ENCODE measurements at places on chromosomes 11 and 22.

DNA sequence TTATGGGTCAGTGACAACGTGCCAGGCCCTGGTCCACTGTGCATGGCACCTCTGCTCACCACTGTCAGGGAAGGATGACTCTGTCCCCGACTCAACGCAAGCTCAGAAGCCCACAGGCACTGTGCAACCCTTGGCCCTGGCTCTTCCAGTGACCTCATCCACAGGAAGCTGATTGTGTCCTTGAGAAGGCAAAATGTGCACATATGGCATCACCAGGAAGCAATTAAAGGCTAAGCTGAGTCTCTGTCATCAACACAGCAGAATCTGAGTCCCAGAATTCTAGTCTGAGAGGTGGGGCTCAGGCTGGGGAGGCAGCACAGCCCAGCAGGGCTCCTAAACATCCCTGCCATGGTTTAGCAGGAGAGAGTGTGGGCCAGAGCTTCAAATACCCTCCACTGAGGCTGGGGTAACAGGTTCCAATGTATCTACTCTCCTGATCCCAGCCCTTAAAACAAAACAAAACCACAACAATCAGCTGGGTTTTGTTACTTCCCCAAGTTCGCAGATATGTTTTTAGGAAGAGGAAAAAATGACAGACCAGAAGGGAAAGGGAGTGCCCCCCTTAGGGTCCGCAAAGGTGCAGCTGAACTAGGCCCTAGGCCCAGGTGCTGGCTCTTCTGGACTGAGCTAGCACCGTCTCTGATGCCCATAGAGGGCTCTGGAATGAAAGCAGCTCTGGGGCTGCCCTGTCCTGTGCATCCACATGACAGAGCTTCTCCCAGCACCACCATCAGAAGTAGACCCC is 33.5 kb upstream of the GNAZ start:
- DNase-seq: no peak

DNA sequence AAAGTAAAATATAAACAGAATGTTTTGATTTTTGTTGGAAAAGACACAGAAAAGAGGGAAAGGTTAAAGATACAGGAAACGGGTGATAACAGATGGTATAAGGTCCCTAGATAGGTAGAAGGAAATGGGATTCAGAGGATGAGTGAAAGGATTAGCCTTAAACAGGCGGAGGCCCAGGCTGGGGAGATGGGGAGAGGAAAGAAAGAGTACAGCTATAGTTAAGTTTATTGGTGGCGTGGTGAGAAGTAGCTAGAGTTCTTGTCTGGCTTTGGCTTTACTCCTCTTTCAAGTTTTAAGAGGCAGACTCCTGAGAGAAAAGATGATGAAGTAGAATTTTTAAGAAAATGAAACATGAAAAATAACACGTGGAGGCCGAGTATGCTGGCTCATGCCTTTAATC is 13.7 kb downstream of the ZBTB44 start:
- no peak for DNase-seq

GRCh38 chr11:85884581-85885021 is 29.4 kb downstream of the CCDC83 start:
- DNase-seq: no peak

DNA sequence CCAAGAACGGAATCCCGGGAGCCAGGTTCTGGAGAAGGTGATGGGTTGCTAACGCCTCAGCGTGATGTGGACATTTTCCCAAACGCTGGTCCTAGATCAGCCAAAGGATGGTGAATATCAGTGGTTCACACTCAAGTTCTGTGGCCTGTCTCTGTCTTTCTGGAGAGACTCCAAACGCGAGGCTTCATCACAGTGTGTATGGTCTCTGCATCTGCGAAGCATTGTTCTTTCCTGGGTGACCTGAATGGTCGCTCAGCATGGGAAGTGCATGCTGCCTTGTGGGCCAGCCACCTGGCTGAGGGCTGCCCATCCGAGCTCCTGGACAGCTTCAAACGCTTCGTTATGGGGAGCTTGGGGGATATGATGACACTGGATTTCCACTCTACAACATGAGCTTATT is 810.0 kb downstream of the TBC1D22A start:
- no peak for DNase-seq

DNA sequence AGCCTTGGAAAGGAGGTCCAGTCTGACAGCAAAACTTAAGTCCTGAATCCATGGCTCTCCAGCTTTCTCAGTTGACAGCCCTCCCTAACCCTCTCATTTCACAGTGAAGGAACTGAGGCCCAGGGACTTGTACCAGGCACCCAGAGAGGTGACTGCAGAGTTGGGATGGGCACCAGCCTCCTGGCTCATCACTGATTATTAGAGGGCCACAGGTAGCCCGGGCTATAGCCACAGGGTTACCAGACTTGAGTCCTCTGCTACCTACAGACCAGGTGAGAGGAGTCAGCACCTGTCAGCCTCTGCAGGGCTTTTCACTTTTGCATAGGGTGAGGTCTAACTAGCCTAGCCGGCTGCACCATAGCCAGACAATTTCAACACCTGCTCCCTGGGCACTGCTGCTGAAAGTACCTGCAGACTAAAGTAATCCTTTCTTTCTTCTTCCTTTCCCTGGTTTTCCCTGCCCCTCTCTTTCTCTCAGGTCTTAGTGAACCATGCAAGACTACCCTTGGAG is 37.6 kb downstream of the SYT13 start:
- no peak for DNase-seq

GRCh38 chr11:71937826-71938225 is 9.0 kb downstream of the RNF121 start:
- no peak for DNase-seq

- no peak for DNase-seq
Measured at GRCh38 chr11:16587670-16588069, 150.8 kb upstream of the C11orf58 start.

GRCh38 chr11:103875855-103876510 is 160.5 kb upstream of the DDI1 start:
- DNase-seq: no peak

DNA sequence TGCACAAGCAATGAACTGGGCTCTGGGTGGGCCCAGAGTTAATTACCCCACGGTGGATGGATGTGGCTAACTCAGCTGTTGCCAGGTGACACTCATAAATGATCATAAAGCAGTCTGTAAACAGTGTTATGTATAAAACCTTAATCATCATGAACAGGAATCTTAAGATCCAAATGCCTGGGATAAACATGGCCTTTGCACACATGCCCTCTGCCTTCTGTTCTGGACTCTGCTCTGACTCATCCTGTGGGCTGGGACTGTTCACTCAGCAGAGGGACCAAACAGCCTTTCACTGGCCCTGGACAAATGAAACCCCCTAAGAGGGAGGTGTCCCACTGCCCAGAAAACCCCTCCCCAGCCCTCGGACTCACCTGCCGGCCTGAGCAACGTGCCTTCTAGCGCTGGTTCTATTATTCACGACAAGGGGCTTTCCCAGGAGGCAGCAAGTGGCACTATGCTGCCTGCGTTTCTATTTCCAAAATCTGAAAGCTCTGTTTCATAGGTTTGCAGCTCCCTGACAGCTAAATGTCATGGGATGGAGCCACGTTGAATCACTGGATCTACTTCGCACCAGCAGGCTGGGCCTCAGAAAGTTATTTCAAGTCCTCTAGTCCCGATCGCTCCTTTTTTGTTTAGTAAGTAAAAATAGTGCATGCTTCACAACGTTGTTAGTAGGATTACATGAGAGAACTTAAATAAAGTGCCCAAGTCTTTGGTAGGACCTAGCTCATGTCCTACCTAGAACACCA is 53.0 kb downstream of the LARGE1 start:
- no peak for DNase-seq

GRCh38 chr11:62137881-62138629 is 14.2 kb downstream of the INCENP start:
- no peak for DNase-seq

DNA sequence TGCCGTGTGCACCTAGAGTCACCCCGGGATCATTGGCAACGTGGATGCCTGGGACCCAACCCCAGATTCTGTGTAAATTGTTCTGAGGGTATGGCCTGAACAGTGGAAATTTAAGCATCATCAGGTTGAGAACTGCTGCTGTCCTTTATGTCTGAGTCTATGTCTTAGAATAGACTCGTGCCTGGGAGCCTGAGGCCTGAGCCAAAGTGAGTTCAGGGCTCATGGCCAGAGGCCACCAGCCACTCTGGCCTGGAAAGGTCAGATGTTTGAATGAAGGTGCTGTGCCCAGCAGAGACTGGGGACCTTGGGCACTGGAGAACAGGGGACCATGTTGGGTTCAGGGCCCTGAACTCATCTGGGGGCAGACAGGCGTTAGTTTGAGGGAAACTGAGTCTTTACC is 91.1 kb downstream of the MYO18B start:
- DNase-seq: no peak

DNA sequence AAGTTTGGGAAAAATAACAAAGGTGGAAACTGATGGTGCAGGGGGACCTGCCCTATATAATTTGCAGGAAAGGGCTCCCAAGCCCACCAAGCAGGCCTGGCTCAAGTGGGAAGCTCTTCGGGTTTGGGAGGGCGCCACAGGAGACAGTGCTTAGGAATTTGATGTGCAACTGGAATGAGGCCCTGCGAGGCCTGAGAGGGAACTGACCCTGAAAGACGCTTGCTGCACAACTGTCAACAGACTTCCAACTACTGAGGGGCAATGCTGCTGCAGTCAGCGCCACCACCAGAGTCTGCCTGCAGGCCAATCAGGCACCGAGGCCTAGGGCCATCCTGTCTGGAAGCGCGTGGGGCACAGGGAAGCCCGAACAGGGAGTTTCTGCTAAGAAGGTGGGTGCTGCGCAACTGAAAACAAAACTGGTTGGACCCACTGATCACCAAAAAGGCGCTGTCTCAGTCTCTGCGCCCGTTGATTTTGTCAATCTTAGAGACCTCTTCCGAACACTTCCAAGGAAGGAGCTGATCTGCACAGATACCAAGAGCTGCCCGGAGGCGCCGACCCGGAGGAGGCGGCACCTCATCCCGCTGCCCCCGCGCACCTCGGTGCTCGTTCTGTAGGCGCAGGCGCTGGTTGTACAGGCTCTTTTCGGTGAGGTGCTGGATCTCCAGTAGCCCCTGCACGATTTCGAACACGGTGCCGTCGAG is 667 bp downstream of the DGCR6L start:
- no peak for DNase-seq

DNA sequence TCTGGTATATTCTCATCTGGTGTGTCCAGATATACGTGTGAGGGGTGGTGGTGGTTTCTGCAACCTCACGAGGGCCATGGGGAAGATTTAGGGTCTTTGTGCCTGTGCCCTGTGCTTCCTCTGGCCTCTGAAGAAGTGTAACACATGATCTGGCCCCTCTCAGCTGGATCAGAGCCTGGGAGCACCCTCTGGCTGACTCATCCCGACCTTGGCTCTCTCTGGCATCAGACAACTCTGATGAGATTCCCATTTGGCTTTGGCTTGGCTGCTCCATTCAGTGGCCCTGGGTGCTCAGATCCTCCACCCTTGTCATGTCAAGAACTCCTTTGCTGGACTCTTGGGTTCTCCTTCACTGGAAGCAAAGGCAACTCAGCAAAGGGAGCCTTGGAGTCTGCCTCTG is 45.2 kb downstream of the RASSF10 start:
- DNase-seq: no peak

GRCh38 chr11:23497040-23497439 is 636.8 kb upstream of the CCDC179 start:
- DNase-seq: no peak

- DNase-seq: no peak
Measured at GRCh38 chr11:11044137-11044855, 186.4 kb upstream of the ZBED5 start.

- DNase-seq: no peak
Measured at GRCh38 chr22:28544431-28544868, 135.2 kb downstream of the TTC28 start.

DNA sequence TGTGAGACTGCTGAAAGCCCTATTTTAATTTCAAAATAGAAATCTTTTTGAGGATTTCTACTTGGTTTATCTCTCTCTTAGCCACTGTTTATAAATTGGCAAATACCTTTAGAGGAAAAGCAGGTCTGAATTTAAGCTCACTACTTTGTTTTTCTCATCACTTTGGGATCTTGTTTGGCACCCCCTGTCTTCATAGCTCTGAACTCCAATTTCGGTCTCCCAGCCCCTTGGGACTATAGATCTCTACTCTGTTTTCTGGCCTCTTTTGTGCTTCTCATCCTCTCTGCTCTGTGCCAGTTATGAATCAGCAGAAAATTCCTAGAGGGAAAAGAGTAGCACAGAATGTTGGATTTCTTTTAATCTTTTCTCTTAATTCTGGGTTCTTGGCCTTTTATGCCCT is 118.3 kb downstream of the CYP2R1 start:
- no peak for DNase-seq

DNA sequence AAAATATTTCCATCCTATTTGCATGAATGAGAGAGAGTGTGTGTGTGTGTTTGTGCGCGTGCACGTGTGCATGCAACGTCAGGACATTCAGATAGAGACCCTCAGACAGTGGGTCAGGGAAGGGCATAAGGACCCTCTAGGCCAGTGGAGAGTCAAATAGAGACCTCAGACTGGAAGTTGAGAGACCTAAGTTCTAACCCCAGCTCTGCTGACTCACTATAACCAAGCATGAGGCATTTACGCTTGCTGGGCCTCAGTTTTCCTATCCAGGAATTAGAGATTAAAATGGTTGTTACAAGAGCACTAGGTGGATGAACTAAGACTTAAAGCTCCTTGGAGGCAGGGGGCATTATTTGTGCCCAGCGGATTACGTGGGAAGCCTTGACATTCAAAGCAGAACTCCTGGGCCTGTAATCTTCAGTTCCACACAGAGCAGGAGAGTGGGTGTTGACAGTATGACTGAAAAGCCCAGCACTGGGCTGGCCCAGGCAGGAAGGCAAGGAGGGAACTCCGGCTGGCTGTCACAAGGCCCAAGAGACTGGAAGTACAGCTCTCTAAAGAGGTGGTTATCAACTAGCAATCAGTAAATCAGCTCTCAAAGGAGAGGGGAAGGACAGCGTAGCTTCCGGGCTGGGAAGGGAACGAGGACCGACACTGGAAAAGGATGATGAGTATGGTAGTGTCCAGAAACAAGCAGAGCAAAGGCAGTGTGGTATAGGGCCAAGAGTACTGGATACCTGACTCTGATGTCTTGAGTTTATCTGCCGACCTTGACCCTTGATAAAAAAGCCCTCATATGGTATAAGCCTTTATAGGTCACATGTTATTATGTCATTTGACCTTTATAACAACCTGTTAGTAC is 9.2 kb downstream of the RHOG start:
- DNase-seq: no peak

GRCh38 chr22:28914201-28914600 is 30.8 kb downstream of the ZNRF3 start:
- no peak for DNase-seq

- DNase-seq: no peak
Measured at GRCh38 chr11:126165311-126165720, 46.1 kb downstream of the RPUSD4 start.

DNA sequence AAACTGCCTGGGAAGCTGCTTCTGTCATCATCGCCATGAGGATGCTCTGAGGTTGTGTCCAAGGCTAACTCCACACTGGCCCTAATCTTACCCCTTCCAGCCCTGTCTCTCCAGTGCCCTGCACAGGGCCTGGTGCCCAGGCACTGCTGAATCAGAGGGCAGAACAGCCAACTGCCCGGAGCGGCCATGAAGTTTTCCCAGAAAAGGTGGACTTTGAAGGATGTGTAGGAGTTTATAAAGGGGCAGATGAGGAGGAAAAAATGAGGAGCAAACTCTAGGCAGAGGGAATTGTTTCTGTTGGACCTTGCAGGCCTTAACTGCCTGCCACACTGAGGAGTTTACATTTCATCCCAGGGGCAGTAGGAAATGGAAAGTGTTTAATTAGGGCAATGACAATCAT is 39.4 kb upstream of the TCF20 start:
- no peak for DNase-seq
